ENCODE measurements at places on chromosomes 2 and 18.

DNA sequence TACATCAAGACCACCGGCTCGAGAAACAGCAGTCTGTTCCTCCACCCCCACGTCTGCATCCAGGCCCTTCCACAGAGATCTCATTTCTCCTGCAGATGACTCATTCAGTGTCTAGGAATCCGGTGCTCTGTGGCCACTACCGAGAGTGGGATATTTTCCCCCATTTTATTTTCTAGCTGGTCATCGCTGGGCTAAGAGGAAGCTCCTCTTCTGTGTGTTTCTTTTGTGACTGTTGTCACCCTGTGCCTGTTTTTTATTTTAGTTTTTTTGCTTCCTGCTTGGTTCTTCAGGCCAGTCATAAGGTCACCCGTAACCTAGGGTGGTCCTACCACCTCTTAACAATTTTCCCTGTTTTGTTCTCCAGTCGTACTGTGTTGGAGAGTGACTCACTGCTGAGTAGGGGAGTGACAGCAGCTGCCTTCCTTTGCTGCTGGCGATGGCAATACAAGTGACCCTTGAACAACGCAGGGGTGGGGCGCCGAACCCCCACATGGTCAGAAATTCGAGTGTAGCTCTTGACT is 6.7 kb downstream of the RAMP1 start:
- DNase-seq, result no peak

DNA sequence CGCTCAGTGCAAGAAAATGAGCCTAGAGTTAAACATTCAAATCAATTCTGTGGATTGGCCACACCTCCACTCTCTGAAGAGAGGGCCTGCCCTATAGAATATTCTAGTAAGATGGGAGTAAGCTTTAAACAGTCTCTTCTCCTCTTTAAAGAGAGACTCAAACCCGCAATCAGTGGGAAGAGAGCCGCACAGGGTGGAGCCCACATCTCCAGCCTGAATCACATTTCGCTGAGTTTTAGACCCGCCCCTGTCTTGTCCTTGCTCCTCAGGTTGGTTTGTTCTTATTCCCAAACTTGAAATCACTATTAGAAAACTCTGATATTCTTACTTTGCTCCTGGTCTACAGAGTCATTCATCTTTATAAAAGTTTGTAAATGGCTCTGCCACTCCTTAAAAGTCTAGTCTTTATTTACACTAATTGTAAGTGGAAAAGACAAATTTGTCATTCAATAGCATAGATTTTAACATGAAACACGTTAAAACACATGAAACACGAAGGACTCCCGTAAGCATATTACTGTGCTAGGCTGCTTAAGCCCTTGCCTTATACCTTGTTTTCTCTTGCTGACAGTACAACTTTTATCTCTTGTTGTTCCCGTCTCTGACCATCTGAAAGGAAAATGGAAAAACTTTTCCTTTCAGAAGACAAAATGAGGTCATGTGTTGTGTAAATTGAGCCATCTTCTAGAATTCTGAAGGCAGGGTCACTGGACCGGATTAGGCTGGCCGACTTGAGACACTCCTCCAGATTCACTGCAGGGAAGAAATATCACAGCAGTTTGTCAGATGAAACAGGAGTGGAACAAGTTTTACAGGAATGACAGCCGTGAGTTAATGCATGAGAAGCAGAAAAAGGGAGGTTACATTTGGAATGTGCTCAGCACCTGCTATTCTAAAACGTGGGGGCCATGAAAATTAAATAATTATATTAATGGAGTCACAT is 5.6 kb downstream of the DSC1 start:
- no peak for DNase-seq

GRCh38 chr2:127067620-127068350 is 39.2 kb downstream of the BIN1 start:
- DNase-seq, result peak; percentile 20

GRCh38 chr2:219689676-219690628 is 62.5 kb downstream of the SLC4A3 start:
- no peak for DNase-seq

DNA sequence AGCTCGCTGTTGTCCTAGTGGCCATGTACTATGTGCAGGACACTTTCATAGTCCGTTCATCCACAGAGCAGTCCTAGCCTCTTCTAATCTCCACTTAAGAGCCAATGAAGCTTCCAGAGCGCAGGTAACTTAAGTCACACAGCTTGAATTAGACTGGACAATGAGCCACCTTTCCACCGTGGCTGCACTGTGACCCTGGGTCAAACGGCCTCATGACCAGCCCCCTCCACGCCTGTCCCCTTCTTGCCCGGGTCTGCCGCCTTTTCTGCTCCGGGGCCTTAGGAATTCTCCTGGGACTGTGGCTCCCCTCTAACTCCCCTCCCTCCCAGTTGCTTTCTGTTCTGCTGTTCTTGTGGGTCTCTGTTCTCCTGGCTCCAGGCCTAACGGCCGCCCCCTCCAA is 8.4 kb upstream of the PRKCE start:
- DNase-seq, result no peak

- no peak for DNase-seq
Observed at GRCh38 chr2:144514616-144515091, 5.3 kb downstream of the ZEB2 start.

DNA sequence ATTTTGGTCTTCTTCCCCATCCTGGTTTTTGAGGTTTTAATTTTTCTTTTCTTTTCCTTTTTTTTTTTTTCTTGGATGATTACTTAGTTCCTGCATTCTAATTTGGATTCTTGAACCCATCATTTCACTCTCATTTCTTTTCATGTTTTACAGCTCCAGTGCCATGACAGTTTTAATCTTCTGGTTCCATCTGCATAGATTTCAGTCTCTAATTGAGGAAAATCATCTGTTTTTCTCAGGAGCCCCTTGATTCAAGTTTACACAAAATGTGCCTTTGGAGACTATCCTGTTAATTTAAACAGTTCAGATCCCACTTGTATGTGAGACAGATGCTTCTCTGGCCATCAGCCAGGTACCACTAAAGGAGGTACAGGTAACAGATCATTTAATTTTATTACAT is 379.9 kb downstream of the PIK3C3 start:
- DNase-seq, result no peak

- no peak for DNase-seq
Observed at GRCh38 chr2:134253804-134254203, at the start of gene MGAT5. Gene MGAT5 (plus strand): TSS chr2:134254072. CDS start chr2:134254404, 332 bp downstream.

DNA sequence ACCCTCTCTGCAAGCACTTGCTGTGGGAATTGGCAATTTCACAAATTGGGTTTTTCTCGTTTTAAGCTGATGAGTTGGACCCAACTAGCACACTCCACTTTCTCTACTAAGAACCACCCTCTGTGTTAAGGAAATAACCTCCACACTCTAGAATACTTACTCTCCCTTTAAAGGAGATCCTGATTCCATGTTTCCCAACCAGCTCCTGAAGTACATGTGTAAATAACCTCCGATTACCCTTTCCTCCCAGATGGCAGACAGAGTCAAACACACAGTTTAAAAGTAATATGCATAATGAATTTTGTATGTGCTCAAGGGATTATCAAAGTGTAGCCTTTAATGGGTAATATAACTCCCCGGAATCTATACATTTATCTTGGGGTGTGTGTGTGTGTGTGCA is 171.3 kb upstream of the OSR1 start:
- DNase-seq, result no peak

- no peak for DNase-seq
Observed at GRCh38 chr2:239173301-239173700, 227.5 kb downstream of the HDAC4 start.

GRCh38 chr2:67462738-67463496 is 65.8 kb downstream of the ETAA1 start:
- no peak for DNase-seq

GRCh38 chr2:201263779-201264178 is 3.4 kb downstream of the CASP8 start:
- no peak for DNase-seq

GRCh38 chr2:20432714-20433113 is 14.2 kb upstream of the RHOB start:
- DNase-seq, result no peak

- DNase-seq, result no peak
Observed at GRCh38 chr18:34870555-34871310, 160.6 kb downstream of the DTNA start.

DNA sequence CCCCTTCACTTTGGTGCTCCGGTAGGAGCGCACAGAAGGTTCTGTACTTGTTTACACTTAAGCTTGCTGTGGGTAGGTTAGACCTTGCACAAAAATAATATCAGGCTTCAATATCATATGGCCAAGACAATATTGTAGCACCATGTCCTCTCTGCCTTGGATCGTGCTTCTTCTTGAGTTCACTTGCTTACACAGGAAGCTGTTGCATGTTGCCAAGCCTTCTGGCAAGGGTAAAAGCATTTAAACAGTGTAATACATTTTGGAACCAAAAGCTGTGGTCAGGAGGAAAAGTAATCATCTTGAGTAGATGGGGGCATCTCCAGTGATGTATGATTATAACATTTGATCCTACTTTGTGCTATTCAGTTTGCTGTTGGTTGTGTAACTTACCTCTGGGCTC is 197.5 kb downstream of the LTBP1 start:
- DNase-seq, result no peak

GRCh38 chr2:72144274-72144631 is 3.4 kb downstream of the CYP26B1 start:
- no peak for DNase-seq

- DNase-seq, result no peak
Observed at GRCh38 chr18:74589811-74590210, 7.9 kb upstream of the ZNF407 start.

- DNase-seq, result no peak
Observed at GRCh38 chr2:43220760-43221123, 5.7 kb downstream of the ZFP36L2 start.

GRCh38 chr2:164015328-164016123 is 279.7 kb upstream of the FIGN start:
- DNase-seq, result no peak

- no peak for DNase-seq
Observed at GRCh38 chr18:31576670-31577069, 15.0 kb upstream of the TTR start.

GRCh38 chr2:175624211-175624761 is 377.8 kb downstream of the LNPK start:
- DNase-seq, result no peak

GRCh38 chr2:176234940-176235339 is 34.3 kb upstream of the MTX2 start:
- DNase-seq, result no peak

DNA sequence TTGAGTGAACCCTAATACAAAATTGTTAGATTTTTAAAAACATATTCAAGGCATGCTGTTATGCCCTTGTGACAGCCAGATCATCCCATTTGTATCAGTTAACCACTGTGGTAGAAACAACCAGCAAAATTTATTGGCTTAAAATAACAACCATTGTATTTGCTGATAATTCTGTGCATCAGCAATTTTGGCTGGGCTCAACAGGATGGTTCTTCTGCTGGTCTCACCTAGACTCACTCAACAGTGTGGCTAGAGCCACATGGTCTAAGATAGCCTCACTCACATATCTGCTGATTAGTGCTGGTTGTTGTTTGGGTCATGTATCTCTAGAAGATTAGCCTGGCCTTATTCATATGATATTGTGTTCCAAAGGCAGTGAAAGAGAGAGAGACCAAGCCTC is 160.1 kb upstream of the GATA6 start:
- no peak for DNase-seq
